ENCODE measurements at places on chromosomes 2 and 18. TPM values are rescaled to one million over a fixed set of nuclear protein-coding genes. Genes with fewer than 3 reads are reported as not detected.

Gene CCDC141
- total RNA-seq: 2.7 TPM

Gene SPHKAP
- not detected for total RNA-seq

Gene IL1RL2
- 1.7 TPM for total RNA-seq

Gene CCDC138
- 8.5 TPM for total RNA-seq

Gene LOXHD1
- not detected for total RNA-seq

Gene NXPH2
- total RNA-seq: not detected

Gene COLEC12
- total RNA-seq: 109 TPM
